AG10803 (cell line): ENCODE measurements at places on chromosomes 2 and 18.

DNA sequence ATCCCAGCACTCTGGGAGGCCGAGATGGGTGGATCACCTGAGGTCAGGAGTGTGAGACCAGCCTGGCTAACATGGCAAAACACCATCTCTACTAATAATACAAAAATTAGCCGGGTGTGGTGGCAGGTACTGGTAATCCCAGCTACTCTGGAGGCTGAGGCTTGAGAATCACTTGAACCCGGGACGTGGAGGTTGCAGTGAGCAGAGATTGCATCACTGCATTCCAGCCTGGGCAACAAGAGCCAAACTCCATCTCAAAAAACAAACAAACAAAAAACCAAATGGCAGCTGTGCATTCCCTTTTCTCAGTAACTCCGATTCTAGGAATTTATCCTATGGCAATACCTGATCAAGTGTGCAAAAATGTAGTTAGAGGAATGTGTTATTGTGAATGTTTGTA is 4.7 kb upstream of the GRHL1 start:
- no peak for DNase-seq

GRCh38 chr2:172596776-172597175 is 40.9 kb downstream of the PDK1 start:
- DNase-seq: no peak

DNA sequence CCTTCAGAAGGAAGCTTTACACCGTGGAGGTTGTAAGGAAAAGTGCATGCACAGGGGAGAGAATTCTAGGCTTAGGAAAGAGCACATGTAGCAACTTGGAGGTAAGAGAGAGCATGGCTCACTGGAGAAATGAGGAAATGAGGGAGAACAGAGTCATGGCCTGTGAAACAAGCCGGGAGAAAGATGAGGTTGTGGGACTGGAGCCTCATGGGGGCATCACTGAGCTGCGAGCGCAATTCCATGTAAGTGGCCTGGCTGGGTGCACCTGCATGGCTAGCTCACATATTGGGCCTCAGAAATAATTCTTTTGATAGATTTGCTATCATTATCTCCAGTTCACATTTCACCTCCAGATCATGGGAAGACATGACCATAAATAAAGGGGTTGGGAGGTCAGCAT is 785.5 kb upstream of the RAB6C start:
- DNase-seq: no peak

- no peak for DNase-seq
Observed at GRCh38 chr2:95385570-95385984, 16.9 kb upstream of the FAHD2A start.

DNA sequence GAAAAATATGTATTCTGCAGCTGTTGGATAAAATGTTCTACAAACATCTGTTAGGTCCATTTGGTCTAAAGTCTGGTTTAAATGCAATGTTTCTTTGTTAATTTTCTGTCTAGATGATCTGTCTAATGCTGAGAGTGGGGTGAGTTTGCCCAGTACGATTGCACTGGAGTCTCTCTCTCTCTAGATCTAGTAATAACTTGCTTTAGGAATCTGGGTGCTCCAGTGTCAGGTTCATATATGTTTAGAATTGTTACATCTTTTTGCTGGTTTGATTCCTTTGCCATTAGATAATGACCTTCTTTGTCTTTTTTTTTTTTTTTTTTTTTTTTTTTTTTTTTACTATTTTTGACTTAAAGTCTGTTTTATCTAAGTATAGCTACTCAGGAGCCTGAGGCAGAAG is 10.4 kb downstream of the GCC2 start:
- DNase-seq: no peak

GRCh38 chr2:190742431-190742830 is 93.5 kb downstream of the NAB1 start:
- no peak for DNase-seq

DNA sequence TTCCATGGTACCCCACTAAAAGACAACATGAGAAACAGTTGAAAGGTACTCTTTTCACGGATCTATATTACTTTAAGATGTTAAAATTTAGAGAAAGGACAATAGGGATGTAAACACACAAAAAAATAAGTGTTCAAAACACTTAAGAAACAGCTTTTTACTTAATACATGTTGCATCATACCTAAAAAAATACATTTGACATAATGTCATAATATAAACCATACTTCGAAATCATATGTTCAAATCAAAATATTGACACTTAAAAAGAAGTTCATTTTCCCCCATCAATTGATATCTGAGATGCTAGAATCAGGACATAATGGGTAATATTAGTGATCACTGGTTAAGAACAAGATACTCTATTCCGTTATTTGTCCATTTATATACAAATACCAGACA is 124.9 kb downstream of the GRB14 start:
- no peak for DNase-seq

GRCh38 chr2:15388406-15389325 is 172.5 kb downstream of the NBAS start:
- DNase-seq: no peak

- DNase-seq: no peak
Observed at GRCh38 chr2:172100935-172101820, 1.5 kb downstream of the DLX2 start.

DNA sequence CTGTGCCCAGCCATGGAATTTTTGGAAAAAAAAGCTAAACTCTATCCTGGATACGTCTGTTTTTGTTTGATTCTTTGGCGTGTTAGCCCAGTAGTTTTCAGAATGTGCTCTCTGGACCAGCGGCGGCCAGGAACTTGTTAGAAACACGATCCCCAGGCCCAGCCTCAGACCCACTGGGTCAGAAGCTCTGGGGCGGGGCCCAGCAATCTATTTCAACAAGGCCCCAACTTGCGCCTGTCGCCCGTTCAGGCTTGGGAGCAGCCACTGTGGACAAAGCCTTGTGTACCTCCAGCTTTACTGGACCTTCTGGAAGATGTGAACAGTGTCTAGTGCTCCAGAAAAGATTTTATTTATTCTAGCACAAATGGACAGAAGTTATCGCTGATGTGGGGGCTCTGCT is 14.3 kb downstream of the CABLES1 start:
- DNase-seq: no peak

- no peak for DNase-seq
Observed at GRCh38 chr2:233101816-233102215, 41.7 kb downstream of the INPP5D start.

GRCh38 chr2:63488118-63488713 is 100.1 kb downstream of the WDPCP start:
- peak; percentile 49 for DNase-seq

DNA sequence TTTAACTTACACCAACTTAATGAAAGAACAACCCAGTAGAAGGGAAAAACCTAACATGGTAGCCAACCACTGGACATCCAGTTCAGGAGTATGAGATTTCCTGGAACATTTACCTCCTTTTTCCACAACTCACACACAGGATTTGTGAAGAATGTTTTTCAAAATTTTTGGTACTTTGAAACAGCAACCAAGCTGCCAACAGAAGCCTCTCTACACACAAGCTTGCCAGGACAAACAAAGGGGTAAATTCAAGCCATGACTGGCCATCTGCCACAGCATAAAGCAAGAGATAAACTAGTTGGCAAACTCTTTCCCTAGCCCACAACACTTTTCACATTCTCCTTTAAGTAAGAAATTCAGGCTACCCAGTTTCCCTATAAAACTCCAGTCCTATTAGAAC is 21.4 kb downstream of the MGAT4A start:
- no peak for DNase-seq

- DNase-seq: peak; percentile 48
Observed at GRCh38 chr2:51953931-51954330, 922.0 kb upstream of the NRXN1 start.

DNA sequence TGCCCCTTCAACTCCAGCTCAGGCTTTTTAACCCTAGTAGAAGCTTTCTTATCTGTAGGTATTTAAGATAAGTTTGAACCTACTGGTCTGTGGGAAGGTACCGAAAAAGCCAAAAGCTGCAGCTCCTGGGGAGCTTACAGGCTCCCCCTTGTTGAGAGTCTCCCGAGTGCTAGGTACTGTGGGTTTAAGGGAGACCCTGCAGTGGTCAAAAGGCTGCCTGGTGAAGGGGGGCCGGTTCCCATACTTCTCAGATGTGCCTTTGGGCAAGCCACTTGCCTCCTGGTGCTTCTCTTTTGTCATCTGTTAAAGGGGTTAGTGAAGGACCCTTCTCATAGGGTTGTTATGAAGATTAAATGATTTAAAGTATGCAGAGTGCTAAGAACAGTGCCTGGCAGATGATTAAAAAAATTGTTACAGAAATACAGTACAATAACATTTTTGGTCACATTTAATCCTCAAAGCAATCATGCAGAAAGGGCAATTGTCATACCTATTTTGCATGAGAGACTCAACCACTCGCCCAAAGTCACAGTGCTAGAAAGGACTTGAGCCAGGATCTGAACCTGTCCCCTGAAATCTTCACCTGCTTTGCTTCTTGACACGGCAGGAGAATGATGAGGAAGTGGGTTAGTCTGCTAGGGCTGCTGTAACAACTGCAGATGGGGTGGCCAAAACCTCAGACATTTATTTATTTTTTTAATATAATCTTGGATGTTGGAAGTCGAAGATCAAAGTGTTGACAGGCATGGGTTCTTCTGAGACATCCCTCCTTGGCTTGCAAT is 62.5 kb downstream of the NEDD4L start:
- DNase-seq: no peak

DNA sequence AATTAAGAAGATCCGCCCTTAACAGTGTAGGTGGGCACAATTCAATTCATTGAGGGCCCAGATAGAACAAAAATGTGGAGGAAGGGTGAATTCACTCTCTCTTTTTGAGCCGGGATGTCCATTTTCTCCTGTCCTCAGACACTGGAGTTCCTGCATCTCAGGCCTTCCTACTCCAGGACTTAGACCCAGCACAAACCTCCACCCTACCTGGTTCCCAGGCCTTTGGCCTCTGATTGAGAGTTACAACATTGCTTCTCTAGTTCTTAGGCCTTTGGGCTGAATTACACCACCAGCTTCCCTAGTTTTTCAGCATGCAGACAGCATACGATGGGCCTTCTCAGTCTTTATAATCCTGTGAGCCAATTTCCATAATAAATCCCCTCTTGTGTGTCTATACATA is 87.8 kb upstream of the TMEM17 start:
- no peak for DNase-seq

DNA sequence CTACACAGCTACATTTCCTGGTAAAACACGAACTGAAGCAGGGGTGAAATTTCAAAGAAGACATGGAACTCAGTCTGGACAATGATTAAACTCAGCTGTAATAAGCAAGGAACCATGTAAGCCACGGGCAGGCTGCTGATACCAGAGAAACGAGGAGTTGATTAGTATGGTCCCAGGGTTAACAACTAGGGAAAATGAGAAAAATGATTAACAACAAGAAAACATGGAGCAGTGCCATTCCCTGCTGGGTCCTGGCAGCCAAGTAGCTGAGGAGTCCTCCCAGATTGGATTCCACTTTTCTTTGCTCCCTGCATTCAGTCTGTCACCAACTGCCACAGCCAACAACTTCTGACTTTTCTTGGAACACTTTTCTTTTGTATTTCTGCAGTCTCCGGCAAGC is 517.0 kb upstream of the KLHL29 start:
- DNase-seq: no peak

DNA sequence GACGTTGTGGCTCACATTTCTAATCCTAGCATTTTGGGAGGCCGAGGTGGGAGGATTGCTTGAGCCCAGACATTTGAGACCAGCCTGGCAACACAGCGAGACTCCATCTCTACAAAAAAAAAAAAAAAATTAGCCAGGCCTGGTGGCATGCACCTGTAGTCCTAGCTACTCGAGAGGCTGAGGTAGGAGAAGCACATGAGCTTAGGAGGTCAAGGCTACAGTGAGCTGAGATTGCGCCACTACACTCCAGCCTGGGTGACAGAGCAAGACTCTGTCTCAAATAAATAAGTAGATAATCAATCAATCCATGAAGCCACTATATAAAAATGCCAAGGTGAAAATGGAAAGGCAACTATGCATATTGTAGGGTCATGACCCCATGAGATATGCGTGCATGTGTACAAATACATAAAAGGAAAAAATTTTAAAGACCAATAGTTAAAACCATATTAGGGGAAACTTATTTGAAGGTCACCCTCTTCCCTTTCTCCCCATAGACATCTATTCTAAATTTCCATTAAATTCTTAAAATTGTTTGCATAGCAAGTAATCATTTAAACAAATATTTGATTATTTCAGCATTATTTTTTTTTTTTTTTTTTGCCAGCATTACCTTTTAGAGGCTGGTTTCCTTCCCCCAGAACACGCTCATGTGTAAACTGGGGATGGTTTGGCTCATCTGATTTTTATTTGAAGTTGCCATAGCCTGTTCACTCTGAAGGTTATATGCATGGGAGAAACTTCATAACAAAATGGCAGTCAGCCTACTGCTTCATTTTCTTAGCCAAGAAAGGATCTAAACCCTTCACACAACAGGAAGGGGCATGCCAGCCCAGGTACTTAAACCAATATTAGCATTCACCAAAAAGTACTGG is 37.3 kb upstream of the TMEM247 start:
- no peak for DNase-seq

- no peak for DNase-seq
Observed at GRCh38 chr2:60735496-60736250, 20.4 kb upstream of the PAPOLG start.

DNA sequence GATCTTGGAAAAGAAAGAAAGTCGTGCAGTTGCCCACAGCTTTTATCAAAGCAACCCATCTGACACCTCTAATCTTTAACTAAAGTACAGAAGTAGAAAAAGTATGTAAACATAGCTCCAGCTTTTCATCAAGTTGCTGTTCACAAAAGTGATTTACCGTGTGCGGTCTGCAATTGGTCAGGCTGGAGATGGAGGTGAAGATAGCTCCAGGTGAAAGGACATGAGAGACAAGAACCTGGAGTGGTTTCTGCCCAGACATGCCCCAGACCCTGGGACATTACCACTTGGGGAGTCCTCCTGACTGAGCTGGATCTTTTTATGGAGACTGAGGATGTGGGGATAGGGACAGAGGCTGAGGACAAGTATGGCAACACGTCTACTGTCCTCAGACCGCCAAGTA is 82.7 kb downstream of the LAMA1 start:
- DNase-seq: no peak

- no peak for DNase-seq
Observed at GRCh38 chr18:48460929-48461583, 51.9 kb upstream of the ZBTB7C start.

DNA sequence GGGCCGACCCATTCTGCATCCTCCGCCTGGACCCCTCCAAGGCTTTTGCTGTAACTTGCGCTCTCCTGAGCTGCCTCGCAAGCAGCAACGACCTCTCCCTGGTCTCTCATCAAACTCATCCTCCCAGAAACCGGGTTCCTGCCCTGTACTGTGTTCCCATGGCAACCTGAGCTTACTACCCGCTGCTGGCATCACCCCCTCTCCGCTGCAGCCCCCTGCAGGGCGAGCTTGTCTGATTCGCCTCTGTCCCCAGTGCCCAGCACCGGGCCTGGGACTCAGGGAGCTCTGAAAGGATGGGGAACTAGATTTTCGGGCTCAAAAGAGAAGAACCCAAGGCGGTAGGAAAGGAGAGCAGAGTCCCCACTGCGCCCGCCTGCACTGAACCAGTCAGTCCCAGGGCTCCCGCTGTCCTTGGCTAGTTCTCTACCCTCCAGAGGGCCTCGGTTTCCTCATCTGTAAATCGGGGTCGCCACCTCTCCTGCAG is 463 bp downstream of the HS1BP3 start:
- DNase-seq: peak; percentile 41

- no peak for DNase-seq
Observed at GRCh38 chr2:157990173-157990572, 111.5 kb upstream of the UPP2 start.
